ENCODE measurements at places on chromosomes 7 and 10.

DNA sequence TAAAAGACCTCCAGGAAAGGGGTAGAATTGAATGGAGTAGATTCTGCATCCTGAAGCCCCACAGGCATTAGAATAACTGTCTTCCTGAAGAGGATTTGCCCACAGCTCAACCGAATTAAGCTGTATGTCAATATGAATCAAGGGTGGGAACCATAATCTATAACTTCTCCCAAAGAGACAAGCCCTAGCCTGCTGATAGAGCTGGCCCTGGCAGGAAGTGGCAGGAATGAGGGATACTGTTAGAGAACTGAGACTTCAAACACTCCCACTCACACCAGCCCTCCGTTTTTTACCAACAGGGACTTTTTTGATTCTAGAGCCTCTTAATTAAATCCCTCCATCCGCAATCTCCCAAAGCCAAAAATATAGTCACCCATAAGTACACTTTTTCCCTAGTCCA lies 12.2 kb upstream of the DUSP5 start:
- no peak for DNase-seq

GRCh38 chr10:5461914-5462840 lies 37.2 kb downstream of the CALML5 start:
- no peak for DNase-seq

DNA sequence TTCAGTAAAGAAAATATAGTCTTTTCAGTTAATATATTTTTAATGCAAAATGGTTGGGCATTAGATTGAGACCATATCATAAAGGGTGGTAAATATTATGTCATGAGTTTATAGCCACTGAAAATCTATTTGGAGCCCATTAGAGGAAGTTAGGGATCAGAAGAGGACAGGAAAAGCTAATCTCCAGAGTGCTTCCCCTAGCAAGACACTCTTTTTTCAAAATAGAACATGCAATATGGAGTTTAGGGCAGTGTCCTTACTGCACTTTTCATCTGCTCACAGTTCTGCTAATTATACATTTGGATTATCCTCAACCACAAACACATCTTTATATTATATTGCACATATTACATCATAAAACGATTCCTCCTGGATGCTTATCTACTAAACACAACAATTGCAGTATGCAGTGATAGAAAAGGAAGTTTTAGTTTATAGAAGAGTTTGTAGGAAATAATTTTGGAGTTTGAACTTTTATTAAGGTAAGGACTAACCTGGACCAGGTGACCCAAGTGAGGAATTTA lies 159.8 kb downstream of the PHF14 start:
- DNase-seq = no peak

DNA sequence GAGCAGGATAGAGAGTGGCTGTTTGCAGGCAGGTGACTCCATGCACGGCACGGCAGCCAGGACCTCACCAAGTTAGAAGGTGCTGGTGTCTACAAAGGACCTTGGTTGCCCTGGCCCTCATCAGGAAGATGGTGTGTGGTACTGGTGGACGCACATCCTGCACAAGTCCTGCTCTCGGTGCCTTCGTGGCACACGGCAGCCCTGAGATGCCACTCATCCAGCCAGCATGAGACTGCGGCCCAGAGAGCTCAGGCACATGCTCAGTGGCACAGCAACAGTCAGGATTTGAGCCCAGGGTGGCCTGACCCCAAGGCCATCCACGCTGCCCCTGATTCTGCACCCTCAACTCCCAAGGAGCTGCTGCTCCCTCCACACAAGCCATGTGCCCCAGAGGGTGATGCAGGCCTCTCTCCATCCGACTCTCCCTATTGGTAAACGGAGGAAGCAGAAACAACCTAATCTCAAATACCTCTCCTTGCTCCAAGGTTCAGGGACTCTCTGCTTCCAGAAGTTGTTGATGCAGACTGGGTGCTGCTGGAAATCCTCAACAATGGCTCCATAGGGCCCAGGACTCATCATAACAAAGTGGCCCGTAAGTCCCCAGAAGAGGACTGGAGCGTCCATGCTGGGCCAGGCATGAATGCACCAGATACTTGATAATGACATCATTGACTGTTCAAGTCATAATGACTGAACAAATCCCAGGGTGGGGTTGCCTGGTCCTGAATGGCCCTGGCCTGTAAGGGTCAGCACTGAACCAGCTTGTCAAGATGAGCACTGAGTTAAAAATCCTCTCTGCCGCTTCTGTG lies 93.6 kb downstream of the ARHGAP22 start:
- DNase-seq = no peak

- no peak for DNase-seq
Measured at GRCh38 chr10:8187171-8187666, 132.7 kb downstream of the GATA3 start.

DNA sequence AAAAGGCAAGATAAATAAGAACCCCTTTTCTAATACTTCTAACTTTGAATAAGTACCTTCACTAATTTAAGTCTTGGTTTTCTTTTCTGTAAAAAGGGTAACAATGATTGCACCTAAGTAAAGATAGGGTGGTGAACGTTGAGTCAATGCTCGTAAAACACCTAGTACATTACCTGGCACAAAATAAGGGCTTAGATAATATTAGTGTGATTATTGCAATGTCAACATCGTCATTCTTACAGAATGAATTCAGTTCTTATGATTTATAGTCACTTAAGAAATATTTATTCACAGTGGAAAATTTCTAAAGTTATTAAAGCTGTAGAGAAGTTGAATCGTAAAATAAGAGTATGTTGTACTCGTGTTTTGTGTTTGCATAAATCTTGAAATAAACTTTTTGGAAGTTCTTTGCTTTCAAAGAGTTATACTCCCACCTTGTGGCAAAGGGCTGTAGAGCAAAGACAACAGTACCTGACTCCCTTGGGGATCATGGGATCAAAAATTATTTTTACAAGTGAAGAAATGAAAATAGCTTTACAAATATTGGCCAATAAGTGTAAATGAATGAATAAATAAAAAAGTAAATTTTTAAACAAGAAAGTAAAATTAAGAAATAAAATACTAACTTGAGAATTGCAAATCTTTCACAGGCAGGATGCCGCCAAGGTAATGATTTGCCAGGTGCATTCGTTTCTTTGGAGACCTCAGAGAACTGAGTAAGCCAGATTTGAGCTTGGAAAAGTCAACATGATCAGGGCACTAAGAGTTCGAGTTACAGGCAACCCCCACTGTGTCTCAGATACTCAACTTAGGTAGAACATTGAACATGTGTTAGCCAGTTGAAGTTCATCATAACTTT lies 285.8 kb upstream of the CACNA2D1 start:
- no peak for DNase-seq

DNA sequence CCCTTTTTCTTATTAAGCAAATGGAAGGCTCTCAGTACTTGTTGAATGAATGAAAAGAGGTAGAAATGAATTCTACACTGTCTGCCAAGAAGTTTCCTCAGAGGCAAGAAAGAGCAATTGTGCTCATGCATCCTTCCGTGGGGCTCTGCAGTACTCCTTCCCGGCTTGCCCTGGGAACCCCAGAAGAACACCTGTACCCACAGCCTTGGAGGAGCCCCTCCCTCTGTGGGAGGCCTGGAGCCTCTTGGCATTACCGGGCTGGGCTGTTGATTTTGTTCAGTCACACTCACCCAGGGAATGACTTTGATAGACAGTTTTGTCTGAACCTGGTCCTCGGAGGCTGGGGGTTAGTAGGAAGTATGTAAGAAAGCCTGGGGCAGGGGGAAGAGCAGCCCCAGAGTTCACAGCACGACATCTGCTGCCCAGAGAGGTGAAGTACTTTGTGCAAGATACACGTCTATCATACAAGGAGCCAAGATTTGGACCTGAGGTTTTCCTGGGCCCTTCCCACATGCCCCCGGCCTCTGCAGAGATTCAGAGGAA lies 134.8 kb upstream of the GDF10 start:
- DNase-seq = no peak

DNA sequence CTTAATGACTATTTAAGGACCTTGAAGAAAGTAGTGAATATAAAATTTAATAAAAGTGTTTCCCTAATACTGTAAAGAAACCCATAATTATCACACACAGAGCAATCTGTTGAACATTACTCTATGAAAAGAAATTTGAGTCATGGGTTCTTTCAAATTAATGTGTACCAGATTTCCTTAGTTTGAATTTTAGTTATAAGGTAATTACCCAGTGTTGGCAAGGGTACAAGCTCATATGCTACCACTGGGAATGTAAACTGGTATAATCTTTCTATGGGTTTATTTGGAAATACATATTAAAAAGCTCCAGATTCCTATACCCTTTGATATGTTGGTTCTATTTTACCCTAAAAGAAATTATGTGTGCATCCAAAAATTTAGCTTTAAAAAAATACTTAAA lies 22.9 kb downstream of the PANK1 start:
- no peak for DNase-seq

DNA sequence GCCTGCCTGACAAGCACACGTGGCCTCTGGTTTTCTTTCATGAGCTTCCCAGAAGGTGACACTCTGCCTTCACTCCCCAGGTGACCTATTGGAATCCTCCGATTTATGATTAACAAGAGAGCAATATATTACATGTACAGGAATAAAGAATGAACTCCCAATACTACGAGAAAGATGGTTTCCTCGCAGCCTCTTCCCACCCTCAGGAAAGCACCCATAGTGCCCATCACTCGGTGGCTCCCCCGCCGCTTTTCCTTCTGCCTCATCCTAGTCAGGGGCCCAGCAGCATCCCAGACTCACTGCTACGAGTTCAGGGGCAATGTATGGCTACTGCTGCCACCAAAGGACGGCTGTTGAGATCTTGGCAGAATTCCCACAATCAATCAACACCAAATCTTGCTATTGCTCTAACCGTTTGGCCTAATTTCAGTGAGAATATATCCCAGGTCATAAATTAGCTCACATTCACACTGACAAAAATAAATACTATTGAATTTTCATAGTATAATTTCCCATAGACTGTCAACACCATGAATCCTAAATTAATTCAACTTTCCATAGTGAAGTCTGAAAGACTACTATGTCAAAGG lies 196.3 kb downstream of the TNS3 start:
- DNase-seq = no peak
